ENCODE measurements at places on chromosomes 4 and X.

DNA sequence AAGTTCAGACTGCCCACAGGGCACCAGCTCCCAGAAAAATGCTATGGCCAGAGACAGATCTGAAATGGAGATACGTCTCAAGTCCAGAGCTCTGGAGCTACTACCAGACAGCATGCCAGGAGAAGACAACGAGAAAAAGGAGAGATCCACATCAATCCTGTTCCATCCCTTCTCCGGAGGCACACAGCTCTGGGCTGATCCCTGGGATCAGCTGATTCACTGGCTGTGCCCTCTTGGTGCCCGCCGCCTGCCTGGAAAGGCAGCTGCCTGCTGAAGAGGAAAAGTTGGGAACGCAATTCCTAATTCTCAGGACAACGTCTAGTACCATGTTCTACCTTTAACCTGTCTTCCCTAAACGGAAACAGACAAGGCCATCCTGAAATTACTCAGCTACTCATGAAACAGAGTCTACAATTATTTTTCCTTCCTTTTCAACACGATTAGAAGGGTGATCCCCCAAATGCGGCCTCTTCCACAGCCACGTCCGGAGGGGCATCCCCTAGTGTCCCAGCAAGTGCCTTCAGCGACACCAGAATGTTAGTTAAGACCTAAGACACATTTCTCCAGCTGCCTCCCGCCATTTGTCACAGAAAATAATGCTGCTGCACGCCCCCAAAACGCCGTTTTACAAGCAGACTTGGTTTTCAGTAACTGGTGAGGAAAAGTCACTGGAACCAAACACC lies 2.4 kb downstream of the ZFYVE28 start:
- DNase-seq, result no peak

DNA sequence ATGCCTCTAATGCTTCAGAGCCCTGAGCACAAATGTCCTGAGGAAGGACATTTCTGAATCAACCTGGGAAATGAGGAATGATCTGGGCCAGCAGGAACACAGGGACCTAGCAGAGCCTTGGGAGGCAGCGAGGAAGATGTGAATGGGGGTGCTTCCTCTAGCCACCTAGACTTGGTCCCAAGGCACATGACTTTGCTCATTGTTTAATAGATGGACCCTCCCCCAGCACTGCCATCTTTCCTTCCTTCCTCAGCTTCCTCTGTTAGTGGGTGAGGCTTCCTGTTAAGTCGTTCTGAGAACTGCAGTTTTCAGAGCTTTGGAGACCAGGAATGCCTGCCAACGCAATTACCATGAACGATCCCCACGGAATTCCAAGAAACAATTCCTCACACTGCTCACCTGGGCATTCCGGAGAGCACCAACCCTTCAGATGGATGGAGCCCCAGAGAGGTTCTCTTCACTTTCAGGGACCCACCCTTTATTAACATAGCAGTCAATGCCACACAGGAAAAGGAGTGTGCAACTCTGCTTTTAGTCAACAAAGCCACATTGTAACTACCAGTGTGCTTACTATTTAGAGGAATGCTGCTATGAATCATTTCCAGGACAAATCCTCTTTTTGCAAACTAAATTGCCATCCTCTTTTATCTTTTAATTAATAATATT lies 48.5 kb upstream of the STIM2 start:
- DNase-seq, result no peak

DNA sequence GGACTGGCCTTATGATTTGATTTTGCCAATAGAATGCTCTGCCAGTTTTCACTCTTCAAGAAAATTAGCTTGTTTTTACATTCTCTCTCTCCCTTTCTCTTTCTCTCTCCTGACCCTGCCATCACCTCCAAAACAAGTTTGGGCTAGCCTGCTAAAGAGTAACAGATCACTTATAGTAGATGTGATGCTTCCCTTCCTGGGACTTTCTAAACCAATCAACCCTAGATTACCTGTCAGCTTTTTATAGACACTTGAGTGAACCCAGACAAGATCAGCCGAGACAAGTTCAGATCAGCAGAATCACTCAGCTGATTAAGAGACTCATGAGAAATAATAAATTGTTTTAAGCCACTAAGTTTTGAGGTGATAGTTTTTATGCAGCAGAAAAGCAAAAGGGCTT lies 521.2 kb downstream of the ANKRD50 start:
- no peak for DNase-seq

- DNase-seq, result no peak
These were observed 53.5 kb downstream of the FAM114A1 start for GRCh38 chr4:38921151-38921550.

Measured in stimulated activated CD4-positive, alpha-beta T cell treated with anti-CD3 and anti-CD28 coated beads, Interleukin-4, amount 100 ng/mL, for 24 hours (primary cell).